Bone marrow (tissue), 2 donors: ENCODE measurements at places on chromosomes 13 and 19.

DNA sequence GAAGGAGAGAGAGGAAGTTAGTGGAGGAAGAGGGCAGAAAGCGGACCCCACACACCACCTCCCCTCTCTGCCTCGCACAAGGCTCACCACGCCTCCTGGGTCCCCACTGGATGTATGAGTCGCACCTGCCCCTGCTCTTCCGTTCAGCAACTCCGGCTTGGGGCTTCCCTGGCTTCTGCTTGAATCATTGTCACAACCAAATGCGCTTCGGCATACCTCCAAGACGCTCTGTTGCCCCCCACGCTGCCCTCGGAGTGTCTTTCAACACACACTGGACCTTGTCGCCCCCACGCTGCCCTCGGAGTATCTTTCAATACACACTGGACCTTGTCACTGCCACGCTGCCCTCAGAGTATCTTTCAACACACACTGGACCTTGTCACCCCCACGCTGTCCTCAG lies 247.2 kb downstream of the TEX29 start:
- no peak for DNase-seq

GRCh38 chr13:86932776-86933334 lies 738.3 kb upstream of the SLITRK5 start:
- DNase-seq: no peak

DNA sequence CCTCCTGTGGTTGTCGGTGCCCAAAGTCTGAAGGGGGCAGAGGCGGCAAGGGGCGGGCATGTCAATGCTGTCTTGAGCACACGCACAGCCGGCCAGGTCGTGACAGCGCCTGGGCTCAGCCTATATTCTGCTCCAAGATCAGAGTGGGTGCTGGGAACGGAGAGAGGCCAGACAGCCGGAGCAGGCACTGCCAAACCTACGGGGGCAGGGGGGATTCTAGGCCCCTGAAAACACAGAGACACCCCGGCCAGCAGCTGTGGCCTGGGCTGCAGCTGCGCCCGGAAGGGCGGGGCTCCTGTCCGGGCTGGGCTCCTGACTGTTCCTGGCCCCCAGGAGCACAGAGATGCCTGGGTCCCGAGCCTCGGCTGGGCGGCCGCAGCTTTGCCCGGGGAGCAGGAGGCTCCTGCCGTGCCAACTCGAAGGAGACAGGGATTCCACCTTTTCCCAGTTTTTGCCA lies 2662.9 kb upstream of the PCDH20 start:
- DNase-seq: no peak

GRCh38 chr19:28130066-28130511 lies 1082.9 kb downstream of the UQCRFS1 start:
- no peak for DNase-seq

- DNase-seq: no peak
Measured at GRCh38 chr13:39596685-39597084, 6.3 kb downstream of the LHFPL6 start.

DNA sequence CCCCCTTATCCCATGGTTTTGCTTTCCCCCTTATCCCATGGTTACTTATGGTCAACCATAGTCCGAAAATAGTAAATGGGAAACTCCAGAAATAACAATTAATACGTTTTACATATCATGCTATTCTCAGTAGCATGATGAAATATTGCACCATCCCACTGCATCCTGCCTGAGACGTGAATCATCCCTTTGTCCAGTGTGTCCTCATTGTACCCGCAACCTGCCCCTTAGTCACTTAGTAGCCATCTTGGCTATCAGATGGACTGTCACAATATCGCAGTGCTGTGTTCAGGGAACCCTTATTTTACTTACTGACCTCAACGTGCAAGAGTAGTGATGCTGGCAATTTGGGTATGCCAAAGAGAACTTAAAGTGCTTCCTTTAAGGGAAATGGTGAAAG lies 10.5 kb upstream of the NBEA start:
- no peak for DNase-seq

GRCh38 chr13:97849305-97849704 lies 104.2 kb upstream of the IPO5 start:
- DNase-seq: no peak

GRCh38 chr13:37486171-37486681 lies 112.3 kb downstream of the POSTN start:
- no peak for DNase-seq

DNA sequence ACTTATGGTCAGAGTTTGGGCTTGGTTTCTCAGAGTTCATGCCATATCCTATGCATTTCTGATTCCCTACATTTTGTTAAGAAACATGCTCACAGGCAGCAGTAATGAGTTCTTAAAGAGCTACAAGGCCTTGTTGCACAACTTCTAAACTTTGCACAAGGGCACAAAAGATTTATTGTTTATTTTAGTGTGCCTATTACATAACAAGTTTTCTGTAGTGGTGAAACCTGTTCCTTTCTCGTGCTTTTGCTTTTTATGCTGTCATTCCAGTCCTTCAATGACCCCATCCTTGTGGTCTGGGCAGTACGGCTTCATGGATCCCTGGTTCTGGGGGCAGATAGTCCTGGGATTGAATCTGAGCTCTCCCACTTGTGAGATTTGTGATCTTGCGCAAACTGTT lies 17.8 kb downstream of the ZNF507 start:
- no peak for DNase-seq

DNA sequence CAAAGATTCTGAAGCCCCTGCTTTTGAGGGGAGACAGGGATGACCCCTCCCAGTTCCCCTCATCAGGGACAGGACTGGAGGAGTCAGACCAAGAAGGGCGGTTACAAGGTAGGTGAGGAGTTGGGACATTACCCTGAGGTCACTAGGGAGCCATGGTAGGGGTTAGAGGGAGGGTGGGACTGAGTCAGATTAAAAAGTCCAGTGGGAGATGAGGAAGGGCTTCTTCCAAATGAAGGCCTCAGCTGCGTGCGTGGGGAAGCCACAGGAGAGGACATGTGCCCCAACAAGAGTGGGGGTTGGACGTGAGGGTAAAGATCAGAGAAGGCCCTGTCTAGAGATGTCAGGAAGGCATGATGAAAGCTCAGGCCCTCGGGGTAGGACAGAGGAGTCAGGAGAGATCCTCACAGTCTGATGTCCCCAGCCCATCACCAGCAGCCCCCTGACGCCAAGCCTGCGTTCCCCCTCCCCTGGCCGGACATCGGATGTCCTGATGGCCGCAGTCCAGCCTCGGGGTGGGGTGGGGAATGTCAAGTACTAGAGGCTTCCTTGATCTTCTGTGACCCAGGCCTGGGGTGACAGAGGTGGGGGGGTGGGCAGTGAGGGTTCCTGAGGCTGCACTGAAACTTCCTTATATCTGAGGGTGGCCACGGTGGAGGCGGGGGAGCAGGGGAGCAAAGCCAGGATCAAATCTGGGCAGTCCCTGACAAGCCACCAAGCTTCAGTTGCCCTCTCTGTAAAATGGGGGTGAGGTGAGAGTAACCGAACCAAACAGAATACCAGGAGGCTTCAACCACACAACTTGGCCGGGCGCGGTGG lies 6.5 kb upstream of the MFSD12 start:
- no peak for DNase-seq

DNA sequence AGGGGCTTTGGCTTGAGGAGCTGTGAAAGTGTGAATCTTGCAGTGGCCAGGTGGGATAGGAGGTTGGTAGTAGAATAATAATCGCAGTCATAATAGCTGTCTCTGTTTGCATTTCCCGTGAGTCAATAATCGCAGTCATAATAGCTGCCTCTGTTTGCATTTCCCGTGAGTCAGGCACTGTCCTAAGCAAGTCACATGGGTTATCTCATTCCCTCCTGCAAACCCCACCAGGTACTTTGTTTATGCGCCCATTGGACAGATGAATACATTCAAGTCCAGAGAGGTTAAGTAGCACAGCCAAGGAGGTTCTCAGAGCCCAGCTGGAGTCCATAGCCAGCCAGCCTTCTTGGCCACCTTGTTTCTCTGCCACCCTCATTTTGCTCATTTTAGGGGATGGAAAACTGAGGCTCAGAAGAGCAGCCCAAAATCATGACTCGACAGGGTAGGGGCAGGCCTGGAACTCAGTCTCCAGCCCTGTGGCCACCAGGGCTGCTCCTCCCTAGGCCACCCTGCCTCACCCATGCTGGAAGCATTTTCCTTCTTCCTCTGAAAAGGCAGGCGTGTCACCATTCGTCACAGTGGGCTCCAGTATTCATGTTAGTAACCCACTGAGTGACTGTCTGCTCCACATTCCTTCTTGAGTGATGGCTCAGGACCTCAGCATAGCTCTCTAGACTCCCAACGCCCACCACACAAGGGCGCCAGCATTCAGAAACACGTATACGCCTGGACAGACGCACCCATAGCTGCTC lies 206.2 kb downstream of the URI1 start:
- DNase-seq: no peak

DNA sequence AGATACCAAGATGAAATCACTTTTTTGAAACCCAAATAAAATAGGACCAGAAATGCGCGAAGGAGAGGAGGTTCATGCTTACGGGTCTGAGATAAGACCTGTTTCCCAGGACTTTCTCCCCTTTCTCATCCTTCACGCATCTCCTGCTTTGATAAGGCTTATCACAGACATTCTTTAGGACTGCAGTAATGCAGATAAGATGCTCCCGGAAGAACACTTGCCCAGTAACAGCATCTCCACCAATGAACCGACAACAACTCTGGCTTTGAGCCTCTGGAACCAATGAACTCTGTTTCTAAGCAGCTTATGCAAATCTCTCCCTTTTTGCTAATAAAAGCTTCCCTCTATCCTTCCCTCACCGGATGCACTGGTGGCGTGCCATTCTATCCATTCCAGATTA lies 783.4 kb upstream of the ARGLU1 start:
- DNase-seq: no peak

- DNase-seq: no peak
Measured at GRCh38 chr13:45219123-45219891, 18.5 kb upstream of the KCTD4 start.

DNA sequence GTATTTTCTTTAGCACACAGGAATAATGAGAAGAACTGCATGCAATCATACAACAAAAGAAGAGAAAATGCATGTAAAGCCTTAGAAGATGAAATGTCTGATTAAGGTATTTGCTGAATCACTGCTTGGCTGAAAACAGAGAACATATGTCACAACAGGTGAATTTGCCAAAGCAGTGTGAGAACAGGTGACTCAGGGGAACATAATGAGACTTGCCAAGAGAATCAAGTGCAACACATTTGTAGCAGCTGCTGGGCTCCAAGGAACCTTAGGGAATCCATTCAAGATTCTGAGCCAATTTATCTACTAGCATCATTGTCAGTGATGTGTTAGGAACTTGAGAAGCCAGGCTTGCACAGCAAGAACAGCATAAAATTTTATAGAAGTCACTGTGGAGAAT lies 273.1 kb downstream of the PCDH20 start:
- DNase-seq: no peak

DNA sequence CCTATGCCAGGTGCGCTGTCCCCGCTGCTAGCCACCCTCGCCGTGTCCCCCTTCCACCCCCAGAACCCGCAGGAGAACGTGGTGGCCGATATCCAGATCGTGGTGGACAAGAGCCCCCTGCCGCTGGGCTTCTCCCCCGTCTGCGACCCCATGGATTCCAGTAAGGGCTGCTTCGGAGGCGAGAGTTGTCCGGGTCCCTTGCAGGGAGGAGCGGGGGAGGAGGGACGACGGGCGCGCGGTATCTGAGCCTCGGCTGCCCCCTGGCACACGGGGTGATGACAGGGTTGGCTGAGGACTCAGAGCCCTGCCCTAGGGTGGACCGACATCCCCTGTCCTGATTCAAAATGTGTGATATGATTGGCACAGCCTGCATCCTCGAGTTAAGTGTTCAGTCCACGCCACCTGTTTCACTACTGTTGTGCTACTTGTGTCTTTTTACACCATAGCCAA lies 653 bp downstream of the MVB12A start:
- no peak for DNase-seq

- DNase-seq: no peak
Measured at GRCh38 chr13:112603641-112604225, 15.8 kb upstream of the TUBGCP3 start.

- DNase-seq: no peak
Measured at GRCh38 chr13:106530980-106531481, 4.4 kb downstream of the EFNB2 start.

GRCh38 chr19:2221918-2222317 lies 14.2 kb downstream of the PLEKHJ1 start:
- DNase-seq: no peak

DNA sequence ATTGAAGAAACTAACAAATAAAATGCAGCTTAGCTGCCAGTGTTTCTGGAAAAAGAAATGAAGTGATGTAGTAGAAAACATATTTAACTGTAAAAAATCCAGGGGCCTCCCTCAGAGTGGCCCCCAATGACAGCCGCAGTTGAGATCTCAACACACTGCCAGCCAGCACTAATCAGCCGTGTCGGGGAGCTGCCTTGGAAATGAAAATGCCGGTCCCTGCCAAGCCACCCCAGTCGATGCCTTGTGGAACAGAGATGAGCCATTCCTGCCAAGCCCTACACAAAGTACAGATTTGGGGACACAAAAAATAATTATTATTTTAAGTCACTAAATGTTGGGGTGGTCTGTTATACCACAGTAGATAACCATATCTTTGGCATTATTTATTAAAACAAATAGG lies 1342.4 kb downstream of the EFNB2 start:
- DNase-seq: no peak

GRCh38 chr13:33817513-33817900 lies 442 bp upstream of the RFC3 start:
- DNase-seq: no peak

DNA sequence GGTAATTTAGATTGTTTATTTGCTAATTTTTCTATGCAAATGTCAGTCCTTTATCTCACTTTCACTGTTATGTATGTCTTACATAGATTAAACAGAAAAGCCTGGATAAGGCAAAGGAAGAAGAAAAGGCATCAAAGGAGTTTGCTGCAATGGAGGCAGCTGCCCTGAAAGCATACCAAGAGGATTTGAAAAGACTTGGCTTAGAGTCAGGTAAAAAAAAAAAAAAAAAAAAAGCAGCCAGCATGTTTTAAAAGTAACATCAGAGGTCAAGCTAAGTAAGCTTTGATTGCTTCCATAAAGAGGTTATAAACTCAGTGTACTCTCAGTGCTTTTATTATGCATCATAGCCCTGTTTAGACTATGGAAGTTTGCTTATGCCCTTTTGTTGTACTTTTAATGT lies 3.8 kb downstream of the WBP4 start:
- no peak for DNase-seq

GRCh38 chr13:110538632-110539031 lies 22.9 kb downstream of the RAB20 start:
- peak; percentile 3 for DNase-seq

DNA sequence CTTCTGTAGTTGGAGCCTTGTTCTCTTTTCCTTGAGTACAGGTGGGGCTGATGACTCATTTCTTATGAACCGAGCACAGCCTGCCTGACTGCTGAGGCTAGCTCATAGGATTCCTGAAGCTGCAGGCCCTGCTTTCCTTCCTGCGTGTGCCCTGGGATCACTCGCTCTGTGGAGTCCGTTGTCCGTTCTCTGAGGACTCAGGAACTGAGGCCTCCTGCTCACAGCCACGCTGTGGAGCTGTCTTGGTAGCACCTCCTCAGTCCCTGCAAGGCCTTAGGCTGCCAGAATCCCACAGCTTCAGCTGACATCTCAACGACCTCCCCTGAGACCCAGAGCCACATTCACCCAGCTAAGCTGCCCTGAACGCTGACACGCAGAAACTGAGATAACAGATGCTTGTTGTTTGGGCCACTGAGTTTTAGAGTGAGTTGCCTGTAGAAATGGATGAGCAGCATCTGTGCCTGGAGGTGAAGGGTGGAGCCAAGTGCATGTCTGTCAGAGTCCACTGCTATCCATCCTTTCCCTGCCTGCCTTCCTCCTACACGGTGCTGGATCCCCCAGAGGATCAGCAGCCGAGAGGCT lies 72.9 kb downstream of the ARHGEF7 start:
- no peak for DNase-seq
